Frontal cortex (tissue), 4 donors: ENCODE measurements at places on chromosomes 1 and 21.
A peak's percentile ranks its signal among the peaks of the same experiment; 100 is the strongest.

- DNase-seq, result no peak
Observed at GRCh38 chr1:219900201-219900600, 28.2 kb downstream of the SLC30A10 start.

GRCh38 chr1:170664828-170665612 lies 1.1 kb downstream of the PRRX1 start:
- no peak for DNase-seq

GRCh38 chr1:99825098-99825497 lies 25.1 kb upstream of the AGL start:
- no peak for DNase-seq

DNA sequence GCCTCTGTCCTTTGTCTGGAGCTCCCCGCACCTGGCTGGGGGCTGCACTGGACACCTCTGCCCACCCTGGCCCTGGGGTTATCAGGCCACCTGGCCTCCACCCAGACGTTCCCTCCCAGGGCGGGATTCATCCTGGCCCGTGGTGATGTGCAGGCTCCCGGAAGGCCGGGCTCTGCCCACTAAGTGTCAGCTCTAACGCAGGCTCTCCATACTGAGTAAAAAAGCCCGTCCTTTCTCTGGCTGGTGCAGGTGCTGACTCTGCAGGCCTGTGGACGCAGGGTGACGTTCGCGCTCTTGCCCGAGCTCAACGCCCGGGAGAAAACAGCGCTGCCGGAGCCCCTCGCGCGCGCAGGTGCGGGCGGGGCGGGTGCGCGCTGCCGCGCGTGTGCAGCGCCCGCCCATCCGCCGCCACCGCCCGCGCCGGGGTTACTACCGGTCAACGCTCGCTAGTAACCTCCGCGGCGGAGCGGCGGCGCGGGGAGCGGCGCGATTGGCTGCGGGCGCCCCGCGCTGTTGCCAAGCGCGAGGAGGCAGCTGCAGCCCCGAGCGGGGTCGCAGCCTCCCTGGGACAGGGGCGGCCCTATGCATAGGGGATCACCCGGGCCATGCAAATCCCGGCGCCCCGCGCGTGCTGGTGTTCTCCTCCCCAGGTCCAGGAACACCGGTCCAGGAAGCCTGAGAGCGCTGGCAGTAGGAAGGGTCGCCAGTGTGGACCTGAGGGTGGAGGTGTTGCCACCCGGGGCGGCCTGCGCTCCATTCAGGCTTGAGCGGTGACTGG lies 15.7 kb downstream of the ABCG1 start:
- DNase-seq, result peak; percentile 82

DNA sequence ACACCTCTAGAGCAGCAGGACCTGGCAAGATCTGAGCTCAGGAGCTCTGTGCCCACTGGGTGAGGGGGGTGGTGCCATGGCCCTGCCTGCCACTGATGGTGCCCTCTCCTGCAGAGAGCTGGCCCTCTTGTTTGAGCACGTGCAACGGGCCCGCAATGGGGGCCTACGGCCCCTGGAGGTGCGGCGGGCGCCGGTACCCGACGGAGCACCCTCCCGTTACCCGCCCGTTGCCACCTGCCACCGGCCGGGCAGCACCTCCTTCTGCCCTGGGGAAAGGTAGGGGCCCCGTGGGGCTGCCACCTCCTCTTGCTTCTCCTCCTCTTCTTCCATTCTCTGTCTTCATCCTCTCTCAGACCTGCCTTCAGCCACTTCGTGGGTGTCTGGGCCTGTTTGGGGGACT lies 38.2 kb downstream of the CITED4 start:
- no peak for DNase-seq

- DNase-seq, result no peak
Observed at GRCh38 chr1:168085401-168085872, 51.3 kb downstream of the GPR161 start.

- peak; percentile 58 for DNase-seq
Observed at GRCh38 chr1:9242338-9242969, 7.9 kb downstream of the H6PD start.

DNA sequence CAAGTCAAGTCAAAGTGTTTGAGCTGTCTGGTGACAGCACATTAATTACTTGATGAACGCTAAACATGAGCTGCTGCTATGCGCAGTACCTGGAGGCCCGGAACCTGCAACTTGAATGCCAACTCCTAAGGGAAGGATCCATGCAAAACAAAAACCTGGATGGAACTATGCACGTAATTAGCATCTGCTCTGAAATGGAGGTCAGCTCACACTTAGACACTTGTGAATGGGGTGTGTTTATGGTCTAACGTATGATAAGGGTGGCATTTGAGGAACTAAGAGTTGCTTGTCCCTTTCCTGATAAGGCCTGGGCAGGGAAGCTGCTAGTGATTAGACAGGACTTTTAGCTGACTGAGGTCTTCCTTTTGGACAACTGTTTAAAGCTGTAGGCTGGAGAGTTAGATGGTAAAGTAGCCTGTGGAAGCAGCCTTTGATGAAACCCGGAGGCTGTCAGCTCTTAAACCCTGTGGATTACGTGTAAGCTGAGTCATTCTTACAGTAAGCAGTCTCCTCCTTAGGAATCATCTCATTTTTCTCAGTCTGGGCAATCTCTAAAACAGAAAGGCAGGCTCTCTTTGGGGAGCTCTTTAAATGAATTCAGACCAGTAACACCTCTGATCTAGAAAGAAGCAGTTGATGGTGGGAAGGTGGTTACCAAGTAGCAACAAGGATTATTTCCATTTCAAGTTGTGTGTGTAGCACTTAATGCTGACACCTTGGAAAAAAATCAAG lies 6.8 kb downstream of the TENT5C start:
- no peak for DNase-seq
